ENCODE measurements at places on chromosomes 4 and X.

DNA sequence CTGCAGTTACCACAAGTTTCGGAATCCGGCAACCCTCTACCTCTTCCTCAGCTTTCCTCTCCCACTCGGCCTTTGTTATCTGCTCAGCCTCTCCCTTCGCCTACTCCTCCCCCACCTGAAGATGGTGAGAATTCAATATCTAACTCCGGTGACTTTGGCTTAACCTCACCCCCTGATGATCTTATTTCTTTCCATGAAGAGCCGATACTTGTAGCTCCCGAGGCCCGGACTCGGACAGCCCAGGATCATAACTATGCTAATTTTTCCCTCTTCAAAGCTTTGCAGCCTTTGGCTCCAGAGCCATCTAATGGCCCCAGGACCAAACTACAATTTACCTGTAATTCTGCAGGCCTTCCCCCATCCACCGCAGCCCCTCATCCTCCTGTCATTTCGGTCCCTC, 32.0 kb upstream of the MGST2 start:
- no peak for DNase-seq

DNA sequence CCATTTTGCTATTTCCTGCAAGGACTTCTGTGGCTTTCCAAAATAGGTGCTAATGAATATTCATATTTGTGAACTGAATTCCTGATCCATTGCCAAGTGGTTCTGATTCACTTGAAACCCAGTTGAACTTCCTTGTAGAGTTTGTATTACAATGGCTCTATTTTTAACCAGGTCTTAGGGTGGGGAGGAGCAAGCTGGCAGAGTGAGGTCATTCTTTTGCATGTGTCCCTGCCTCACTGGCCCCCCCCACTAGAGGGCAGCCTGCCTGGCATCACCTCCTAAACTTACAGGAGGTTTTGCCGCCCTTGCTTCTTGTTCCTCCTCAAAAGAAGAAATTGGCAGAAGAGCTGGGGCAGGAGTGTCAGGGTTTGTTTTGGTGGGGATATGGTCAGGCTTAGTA, 10.5 kb downstream of the PTTG2 start:
- DNase-seq, result no peak

GRCh38 chr4:6676722-6677558, 16.7 kb upstream of the S100P start:
- DNase-seq, result no peak

DNA sequence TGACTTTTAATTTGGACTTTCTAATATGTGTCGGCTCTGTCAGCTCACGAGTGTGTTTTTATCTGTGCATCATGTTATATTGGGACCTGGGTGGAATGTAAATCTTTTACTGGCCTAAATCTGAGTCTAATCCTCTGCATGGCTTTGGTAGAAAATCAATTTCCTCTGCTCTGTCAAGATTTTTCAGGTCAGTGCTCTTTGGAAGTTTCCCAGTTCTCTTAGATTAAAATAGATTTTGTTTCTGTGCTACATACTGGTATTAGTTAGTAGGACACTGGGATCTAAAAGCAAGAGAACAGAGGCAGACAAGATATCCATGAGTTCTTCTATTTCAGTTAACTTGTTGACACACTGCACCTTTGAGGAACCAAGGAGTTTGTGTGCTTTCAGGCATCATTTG, 39.7 kb downstream of the REPS2 start:
- no peak for DNase-seq

GRCh38 chr4:172826861-172827260, 341.8 kb upstream of the GALNT7 start:
- DNase-seq, result no peak
